Activated CD4-positive, CD25-positive, alpha-beta regulatory T cell (primary cell): ENCODE measurements at places on chromosomes 5 and 9.

DNA sequence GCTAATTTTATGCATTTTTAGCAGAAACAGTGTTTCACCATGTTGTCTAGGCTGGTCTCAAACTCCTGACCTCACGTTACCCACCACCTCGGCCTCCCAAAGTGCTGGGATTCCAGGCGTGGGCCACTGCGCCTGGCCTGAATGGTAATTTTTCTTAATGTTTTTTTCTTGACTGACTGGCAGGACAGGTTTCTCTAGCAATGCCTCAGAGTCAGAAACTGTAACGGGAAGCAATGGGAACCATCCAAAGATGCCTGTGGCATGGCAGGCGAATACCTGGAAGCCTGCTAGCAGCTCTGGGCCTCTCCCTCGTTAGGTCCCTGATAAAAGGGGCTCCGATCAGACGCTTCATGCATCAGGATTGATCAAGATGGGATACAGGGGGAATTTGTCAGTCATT, 639.2 kb downstream of the NR2F1-AS1 start:
- no peak for DNase-seq

DNA sequence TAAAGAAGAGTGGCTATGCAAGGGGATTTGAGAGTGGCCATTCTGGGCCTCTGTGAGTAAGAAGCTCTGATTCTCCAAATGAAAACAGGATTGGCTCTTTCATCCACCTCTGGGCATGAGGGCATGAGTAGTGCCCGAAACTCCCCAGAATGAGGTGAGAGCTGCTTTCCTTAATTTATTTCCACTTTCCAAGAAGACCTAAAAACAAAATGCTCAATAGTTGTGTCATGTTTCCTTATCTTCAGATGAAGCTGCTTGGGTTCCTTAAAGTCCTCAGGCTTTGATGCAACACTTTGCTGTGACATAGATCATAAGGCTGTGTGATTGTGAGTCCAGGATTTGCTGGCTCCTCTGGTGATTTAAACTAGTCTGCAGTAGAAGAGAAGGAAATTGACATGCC, 3.1 kb upstream of the ZCCHC10 start:
- DNase-seq = no peak

GRCh38 chr5:35082530-35082929, 34.8 kb upstream of the AGXT2 start:
- no peak for DNase-seq

DNA sequence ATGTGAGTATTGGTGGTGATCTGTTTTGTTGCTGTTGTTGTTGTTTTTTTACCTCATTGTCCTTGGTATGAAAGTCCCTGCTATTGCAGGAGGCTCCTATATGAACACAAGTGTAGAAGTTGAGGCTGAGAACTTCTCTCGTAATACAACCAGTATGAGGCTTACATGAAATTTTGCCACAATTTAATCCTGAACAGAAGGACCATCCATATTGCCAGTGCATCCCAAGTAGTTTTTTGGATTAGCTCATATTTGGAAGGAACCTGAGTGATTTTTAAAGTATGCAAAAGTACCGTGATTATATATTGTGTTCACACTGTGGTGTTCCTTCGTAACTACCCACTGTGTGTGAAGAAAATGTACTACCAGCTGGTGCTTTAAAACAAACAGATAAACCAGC, 2095.5 kb upstream of the WWC1 start:
- no peak for DNase-seq

GRCh38 chr9:35495984-35496383, 6.1 kb downstream of the RUSC2 start:
- DNase-seq = no peak

DNA sequence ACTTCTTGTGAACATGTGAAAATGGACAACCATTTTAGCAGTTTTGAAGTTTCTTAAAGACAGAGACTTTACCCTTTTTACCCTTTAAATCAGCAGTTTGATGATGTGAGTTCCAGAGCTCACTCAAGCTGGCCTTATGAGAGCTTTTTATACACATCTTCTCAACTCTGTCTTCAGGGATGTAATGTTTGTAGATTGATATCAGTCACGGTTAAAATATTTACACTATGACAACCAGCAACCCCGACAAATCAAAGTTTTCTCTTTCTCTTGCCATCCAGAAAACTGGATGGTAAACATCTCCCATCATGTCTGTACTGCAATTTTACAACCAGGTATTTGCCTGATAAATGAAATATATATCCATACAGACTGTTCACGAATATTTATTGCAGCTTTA, 233.4 kb upstream of the ST8SIA4 start:
- DNase-seq = no peak

GRCh38 chr5:41118177-41118576, 47.0 kb upstream of the MROH2B start:
- no peak for DNase-seq
